ENCODE measurements at places on chromosomes 2 and 18.

DNA sequence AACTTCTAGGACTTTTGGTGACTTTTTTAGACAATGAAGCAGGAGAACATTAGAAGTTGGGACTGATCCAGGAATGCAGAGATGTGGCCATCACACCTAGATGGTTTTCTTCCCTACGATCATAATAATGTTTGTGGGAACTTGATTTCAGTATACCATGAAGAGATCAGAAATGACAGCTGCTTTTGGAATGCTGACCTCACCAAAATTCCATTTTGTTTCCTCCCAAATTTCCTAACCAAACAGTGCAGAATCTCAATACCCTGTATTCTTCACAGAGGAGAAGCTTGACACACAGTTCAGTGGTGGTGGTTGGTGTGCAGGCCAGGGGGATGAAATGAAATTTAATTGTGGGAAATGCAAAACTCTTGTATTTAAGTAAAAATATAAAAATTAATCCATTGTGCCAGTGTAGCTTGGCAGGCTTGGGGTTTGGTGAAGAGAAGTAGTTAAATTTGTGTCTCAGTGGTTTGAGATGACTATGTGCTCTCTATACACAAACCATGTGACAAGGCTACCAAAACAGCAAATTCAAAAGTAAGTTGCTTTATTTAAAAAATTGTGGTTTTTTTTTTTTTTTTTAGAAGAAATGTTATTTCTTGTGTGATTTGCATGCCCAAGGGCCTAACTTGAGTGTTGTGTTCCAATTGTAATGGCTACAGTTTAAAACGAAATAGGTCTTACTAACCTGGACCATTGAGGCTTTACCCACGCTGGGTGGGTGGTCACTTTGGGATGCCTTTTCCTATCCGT lies 252.4 kb downstream of the LPIN1 start:
- DNase-seq = no peak

GRCh38 chr2:107091163-107091864 lies 205.3 kb upstream of the ST6GAL2 start:
- no peak for DNase-seq

DNA sequence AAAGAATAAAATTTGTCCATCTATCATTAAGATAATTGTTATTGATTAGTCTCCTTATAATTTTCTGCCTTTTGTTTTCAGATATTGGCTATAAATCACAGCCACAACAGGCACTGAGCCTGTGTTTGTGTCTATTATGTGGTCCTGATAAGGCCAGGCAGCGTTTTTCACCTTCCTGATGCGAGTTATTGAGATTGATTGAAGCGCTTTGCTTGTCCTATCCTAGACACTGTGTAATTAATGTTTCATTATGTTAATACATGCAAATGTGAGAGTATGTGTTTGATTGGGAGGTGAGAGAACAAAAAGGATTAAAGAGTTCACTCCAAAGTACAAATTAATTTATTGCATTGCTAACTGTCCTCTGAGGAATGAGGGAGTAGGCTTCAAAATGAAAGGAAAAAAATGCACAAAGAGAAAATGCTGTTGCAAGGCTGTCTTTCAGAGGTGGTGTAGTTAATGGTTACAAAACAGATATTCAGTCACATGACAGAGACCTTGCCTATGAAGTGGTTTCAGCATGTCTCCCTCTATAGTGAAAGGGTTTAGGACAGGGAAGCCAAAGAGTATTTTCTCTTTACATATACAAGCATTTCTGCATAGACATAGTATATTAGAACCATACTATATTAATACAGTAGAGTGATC lies 391.1 kb downstream of the DCC start:
- DNase-seq = no peak

DNA sequence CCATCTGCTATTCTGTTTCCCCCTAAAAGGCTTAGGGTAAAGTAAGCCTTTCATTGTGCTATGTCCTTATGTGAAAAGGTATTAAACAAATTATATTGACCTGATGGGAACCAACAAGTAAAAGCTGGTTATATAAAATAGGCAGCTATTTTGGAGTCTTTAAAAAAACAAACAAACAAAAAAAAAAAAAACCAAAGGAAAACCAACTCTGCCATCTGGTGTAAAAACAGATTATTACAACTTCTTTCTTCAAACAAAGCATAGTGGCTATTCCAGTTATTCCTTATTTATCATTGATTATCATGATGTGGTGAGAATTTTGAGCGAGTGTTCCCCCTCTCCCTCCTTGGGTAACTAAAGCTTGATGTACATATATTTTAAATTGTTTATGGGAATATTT lies 122.3 kb upstream of the FHL2 start:
- DNase-seq = no peak

- no peak for DNase-seq
Measured at GRCh38 chr2:44723921-44724320, 217.6 kb upstream of the SIX3 start.

GRCh38 chr18:58567453-58568196 lies 61.3 kb downstream of the ALPK2 start:
- no peak for DNase-seq

All from C1 segment of cervical spinal cord (tissue), 14 donors.